ENCODE measurements at places on chromosomes 16 and 17.
A peak's percentile ranks its signal among the peaks of the same experiment; 100 is the strongest.

DNA sequence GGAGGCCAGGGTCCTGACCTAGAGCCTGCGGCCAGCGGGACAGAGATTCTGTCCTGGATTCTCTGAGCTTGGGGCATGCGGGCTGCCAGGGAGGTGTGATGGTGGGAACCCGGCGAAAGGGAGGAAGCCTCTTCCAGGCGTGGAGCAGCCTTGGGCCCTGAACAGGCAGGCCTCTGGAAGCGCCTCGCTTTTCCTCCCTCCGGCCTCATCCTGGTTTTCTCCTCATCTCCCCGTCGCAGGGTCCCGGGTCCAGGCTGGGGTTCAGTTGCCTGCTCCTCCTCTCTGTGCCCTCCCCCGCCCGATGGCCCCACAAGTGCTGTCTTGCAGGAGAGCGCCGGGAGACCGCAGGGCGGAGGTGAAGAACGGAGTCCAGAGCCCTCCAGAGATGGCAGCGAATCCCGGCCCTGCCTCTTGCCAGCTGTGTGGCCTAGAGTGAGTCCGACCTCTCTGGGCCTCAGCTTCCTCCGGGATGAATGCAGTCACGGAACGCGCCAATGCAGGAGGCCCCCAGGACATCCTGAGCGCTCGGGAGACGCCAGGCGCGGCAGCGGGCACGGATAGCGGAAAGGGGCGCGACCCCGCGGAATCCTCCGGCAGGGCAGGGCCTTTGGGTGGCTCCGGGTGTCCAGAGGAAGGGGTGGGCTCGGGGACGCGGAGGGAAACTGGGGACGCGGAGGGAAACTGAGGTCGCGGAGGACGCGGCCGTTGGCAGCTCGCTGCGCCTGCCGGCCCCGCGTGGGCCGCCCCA is 553 bp upstream of the RAB11FIP4 start:
- peak; percentile 60 for DNase-seq

GRCh38 chr17:3926860-3927627 is 10.8 kb upstream of the P2RX1 start:
- DNase-seq, result no peak

- DNase-seq, result no peak
Observed at GRCh38 chr16:15975172-15975571, 25.8 kb downstream of the ABCC1 start.

DNA sequence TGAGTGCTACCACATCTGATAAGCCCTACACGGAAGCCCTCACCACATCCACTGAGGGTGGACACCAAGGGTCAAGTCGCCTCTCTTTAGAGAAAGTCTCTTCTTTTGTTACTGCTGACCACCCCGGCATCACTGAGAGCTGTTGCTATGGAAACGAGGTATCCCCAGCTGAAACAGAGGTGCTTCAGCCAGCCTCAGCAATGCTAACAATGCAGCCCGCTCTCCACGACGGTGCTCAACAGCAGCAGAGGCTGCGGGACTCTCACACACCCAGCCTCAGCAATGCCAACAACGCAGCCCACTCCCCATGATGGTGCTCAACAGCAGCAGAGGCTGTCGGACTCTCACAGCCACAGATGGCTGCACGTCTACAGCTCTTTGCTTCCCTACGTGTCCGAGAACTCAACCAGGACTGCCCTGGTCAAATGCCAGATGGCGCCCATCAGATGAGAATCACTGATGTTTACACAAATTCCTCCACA is 41.4 kb downstream of the VPS53 start:
- no peak for DNase-seq

DNA sequence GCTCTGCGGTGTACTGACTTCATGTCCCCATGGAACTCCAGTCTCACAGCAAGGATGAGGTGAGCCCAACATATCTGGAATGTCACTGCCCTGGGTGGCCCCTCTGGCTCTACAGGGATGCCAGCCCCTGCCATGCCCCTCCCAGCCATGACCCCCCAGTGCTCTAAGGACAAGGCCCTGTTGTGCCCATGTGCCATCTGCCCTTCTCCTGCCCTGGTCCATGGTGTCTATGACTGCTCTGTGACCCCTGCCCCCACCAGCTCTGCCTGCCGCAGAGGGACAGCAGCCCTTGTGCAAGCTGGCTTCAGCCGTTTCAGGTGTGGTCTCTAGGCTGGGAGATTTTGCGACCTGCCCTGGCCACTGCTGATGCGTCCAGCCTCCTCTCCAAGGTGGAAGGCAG is 40.3 kb downstream of the TK2 start:
- peak; percentile 47 for DNase-seq

- no peak for DNase-seq
Observed at GRCh38 chr16:28556914-28557320, 3.2 kb downstream of the SGF29 start.

GRCh38 chr16:21645261-21645721 is 7.1 kb downstream of the IGSF6 start:
- peak; percentile 69 for DNase-seq

DNA sequence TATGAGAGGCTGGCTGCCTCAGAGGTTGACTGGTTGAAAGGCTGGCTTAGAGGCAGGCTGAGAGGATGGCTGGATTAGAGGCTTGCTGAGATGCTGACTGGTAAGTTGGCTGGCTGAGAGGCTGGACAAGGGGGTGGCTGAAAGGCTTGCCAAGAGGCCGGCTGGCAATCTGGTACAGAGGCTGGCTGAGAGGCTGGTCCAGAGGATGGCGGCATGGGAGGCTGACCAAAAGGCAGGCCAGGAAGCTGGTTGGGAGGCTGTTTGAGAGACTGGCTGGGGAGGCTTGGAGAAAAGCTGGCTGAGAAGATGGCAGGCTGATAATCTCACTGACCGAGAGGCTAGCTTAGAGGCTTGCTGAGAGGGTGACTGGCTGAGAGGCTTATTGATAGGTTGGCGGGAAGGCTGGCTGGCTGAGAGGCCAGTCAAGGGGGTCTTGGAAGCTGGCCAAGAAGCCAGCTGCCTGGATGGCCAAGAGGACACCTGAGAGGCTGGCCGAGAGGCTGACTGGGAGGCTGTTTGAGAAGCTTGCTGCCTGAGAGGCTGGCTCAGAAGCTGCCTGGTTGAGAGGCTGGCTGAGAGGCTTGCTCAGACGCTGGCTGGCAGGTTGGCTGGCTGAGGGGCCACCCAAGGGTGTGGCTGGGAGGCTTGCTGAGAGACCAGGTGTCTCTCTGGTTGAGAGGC is 34.2 kb upstream of the ACSM2B start:
- DNase-seq, result no peak

- no peak for DNase-seq
Observed at GRCh38 chr17:41446806-41447205, 6.0 kb upstream of the KRT38 start.

- DNase-seq, result no peak
Observed at GRCh38 chr16:67250045-67250327, 1.2 kb downstream of the SLC9A5 start.

DNA sequence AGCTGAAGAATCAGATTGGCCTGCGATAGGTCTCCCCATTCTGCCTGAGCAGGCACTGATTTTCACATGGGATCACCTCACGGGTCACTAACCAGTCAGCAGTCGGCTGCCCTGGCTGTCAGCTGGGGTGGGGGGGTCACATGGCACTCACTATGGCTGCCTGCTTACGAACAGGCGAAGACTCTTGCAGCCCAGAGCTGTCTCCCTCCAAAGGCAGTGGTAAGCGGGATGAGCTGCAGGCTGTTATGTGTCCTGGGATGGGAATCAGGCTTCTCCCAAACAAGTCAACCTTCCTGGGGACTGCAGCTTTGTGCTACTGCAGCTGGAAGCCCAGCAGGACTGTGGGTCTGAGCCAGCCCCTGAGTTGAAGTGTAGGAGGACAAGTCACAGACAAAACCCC is 29.0 kb upstream of the ADORA2B start:
- no peak for DNase-seq

DNA sequence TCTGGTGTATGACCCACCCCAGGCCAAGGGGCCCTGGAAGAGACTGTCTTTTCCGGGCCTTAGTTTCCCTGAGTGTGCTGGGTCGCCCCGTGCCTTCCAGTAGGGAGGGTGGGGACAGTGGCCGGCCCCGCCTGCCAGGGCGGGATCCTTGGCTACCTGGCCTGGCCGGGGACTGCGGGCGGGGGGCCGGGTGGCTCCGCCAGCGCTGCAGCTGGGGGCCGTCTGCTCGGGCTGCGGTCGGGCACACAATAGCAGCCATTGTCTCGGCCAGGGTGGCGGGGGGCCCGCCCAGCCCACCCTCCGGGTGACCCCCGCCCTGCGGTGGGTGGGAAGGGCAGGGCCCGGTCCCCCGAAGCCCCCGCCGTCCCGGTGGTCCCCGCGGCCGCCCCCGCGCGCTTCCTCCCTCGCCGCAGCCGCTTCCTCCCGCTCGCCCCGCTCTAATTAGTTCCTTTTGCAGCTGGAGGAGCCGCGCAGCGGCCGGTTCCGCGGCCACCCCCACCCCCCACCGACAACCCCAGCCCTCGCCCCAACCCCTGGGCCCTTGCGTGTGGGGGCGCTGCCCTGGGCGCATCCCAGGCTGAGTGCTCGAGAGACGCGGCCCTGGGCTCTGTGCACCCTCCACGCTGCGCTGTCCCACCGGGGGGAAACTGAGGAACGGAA is 11.6 kb downstream of the GLIS2 start:
- no peak for DNase-seq

- no peak for DNase-seq
Observed at GRCh38 chr16:48201515-48202201, 42.4 kb upstream of the LONP2 start.

DNA sequence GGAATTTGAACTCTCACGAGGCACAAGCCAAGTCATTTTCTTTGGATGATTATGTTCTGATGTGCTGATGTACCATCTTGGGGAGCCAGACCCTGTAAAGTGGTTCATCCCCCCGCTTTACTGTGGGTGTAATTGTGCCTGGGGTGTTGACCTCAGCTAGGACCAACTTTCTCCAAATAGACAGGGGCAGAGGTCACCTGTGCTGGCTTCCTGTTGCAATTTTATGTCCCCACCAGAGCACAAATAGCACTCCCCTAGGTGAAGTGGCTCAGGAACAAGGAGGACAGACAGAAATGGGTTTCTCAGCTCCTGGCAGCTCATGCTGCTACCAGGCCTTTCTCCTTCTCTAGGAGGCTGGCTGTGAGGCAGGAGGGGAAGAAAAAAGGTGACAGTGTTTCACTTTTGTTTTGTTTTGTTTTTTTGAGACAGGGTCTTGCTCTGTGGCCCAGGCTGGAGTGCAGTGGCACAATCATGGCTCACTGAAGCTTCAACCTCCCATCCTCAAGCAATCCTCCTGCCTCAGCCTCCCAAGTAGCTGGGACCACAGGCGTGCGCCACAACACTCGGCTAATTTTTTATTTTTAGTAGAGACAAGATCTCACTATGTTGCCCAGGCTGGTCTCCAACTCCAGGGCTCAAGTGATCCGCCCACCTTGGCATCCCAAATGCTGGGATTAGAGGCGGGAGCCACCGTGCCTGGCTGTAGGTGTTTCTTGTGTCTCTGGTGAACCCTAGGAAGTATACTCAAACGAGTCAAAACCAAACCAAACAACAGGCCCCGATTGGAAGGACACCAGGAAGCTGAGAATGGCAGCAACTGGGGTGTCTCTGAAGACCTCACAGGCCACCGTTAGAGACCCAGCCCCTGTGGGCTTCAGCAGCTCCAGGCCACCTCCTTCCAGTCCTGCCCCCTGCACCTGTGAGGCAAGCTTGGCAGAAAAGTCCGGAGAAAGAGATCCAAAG is 32.5 kb upstream of the WFIKKN2 start:
- no peak for DNase-seq

GRCh38 chr17:41037853-41038350 is 3.2 kb upstream of the KRTAP1-3 start:
- DNase-seq, result no peak

DNA sequence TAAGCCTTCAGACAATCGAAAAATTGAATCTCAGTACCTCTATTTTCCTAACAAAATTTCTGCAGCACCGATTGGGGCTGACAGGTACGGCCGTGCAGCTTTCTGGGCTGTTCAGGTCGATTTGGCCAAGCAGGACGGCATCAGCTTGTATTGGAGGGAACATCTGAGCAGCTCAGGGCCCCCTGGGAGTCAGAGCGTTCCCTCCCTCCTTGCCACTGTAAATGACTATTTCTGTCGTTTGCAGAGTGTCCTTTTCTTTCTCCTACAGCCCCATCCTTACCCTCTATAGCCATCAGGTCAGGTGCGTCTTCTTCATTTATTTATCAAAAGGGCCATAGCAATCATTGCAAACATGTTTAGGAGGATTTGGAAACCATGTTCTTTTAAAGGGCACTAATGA is 731.1 kb downstream of the WWOX start:
- no peak for DNase-seq

- DNase-seq, result no peak
Observed at GRCh38 chr17:33125552-33125950, 133.9 kb downstream of the SPACA3 start.

- no peak for DNase-seq
Observed at GRCh38 chr17:79203657-79204056, 129.0 kb downstream of the ENGASE start.

GRCh38 chr17:61454381-61455323 is 2.4 kb downstream of the TBX4 start:
- DNase-seq, result no peak

- peak; percentile 64 for DNase-seq
Observed at GRCh38 chr17:8227238-8227581, 16.8 kb upstream of the AURKB start.

DNA sequence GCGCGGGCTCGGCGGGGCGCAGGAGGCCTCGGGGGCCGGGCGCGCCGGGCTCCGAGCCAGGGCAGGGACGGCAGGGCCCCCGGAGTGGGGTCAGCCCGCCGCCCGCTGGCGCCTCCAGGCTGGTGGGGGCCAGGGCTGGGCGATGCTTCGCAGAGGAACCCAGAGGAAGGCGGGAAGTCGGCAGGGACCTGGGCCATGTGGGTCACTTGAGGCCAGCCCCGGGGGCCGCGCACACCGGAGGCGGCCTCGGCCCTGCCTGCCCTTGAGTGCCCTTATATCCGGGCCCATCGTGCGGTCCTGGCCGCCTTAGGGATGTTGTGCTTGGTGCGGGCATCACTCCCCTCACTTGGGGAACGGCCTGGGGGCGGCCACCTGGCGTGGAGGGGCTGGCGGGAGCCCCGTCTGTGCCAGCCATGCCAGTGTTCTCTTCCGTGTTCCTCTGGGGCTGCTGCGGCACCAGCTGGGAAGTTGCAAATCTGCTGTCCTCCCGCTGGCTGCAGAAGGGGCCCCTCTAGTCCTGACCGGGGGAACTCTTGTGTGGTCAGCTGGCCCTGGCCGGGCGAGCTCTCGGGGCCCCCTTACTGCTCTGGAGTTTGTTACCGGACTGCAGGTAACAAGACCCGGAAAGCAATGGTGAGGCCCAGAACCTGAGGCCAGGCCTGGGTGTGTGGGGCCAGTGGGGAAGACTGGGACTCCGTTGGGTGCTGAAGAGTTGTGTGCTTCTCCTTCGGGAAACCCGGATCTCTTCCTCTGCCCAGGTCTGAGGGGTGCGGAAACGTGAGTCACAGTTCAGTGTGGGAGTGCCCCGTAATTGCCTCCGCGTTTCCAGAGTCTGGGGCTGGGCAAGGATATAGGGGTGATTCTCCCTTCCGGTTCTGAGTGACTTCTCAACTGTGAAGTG is 849 bp downstream of the CAPN15 start:
- peak; percentile 76 for DNase-seq

GRCh38 chr16:56234737-56235136 is 43.4 kb downstream of the GNAO1 start:
- no peak for DNase-seq

GRCh38 chr16:66678337-66678736 is 18.2 kb downstream of the CMTM4 start:
- DNase-seq, result no peak

Data from activated CD8-positive, alpha-beta memory T cell treated with anti-CD3 and anti-CD28 coated beads for 24 hours (primary cell).